Esophagus mucosa (tissue), 1 donor: ENCODE measurements at places on chromosomes 1 and 21.

- no peak for ATAC-seq
Observed at GRCh38 chr1:10787286-10787685, 9.2 kb downstream of the CASZ1 start.

GRCh38 chr1:61591351-61591750, 133.6 kb downstream of the TM2D1 start:
- ATAC-seq: no peak

DNA sequence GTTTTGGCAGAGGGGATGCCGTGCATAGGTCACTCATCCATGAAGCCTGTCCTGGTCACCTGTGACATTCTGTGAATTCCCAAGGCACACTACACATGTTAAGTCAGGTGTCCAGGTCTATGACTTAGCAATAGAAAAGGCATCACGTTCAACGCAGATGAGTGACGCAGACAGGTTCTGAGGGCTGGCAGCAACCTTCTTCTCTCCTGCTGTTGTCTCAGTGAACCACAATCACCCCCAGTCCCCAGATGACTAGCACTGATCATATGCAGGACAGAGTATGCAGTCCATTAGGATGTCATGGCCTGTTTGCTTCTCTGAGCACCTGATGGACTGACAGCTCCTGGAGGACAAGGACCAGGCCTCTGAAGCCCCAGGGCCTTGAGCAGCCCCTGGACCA, 157.8 kb upstream of the KAZN start:
- ATAC-seq: no peak

- ATAC-seq: no peak
Observed at GRCh38 chr1:61221642-61222041, 139.3 kb downstream of the NFIA start.

GRCh38 chr1:64231153-64231552, 27.7 kb downstream of the UBE2U start:
- peak; percentile 36 for ATAC-seq

DNA sequence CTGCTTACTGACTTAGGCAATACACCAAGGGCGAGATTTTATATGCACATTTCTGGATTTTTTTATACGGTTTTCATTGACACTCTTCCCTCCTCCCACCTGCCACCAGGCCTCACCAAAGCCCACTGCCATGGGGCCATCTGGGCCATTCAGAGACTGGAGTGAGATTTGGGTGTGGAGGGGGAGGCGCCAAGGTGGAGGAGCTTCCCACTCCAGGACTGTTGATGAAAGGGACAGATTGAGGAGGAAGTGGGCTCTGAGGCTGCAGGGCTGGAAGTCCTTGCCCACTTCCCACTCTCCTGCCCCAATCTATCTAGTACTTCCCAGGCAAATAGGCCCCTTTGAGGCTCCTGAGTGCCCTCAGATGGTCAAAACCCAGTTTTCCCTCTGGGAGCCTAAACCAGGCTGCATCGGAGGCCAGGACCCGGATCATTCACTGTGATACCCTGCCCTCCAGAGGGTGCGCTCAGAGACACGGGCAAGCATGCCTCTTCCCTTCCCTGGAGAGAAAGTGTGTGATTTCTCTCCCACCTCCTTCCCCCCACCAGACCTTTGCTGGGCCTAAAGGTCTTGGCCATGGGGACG, 57.9 kb downstream of the LACTBL1 start:
- ATAC-seq: no peak

- ATAC-seq: no peak
Observed at GRCh38 chr1:56387071-56387740, 192.2 kb downstream of the PLPP3 start.

GRCh38 chr1:20308569-20308968, 17.9 kb downstream of the VWA5B1 start:
- ATAC-seq: no peak

GRCh38 chr1:163999131-163999530, 559.9 kb upstream of the PBX1 start:
- no peak for ATAC-seq

- no peak for ATAC-seq
Observed at GRCh38 chr1:213070406-213070805, 19.4 kb downstream of the RPS6KC1 start.

- ATAC-seq: no peak
Observed at GRCh38 chr1:159179906-159180305, 8.5 kb downstream of the CADM3 start.

DNA sequence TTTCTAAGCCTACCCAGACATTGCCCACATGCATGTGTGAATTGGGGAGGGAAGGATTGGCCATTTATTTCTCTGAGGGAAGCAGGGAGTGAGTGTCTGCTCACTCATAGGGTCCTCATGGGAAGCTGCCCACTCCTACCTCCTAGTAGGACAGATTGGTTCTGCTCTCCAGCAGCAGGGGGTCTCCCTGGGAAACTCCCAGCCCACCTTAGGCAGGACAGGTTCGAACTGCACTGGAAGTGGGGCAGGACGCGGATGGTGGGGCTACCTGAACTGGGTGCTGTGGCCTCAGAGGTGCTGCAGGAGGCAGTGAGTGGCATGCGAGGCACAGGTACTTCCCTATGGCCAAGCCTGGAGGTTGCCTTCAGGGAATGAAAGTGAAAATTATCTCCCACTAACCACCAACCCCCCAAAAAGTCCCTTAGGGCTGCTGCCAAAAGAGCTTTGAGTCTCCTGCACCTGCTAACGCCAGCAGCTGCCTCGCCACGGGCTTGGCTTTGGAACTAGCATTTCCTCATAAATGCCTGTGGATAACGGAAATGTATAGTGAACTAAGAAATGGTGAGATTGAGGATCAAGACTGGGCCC, 157.0 kb upstream of the COA6 start:
- ATAC-seq: no peak

GRCh38 chr21:14414932-14415508, 32.1 kb upstream of the HSPA13 start:
- no peak for ATAC-seq

DNA sequence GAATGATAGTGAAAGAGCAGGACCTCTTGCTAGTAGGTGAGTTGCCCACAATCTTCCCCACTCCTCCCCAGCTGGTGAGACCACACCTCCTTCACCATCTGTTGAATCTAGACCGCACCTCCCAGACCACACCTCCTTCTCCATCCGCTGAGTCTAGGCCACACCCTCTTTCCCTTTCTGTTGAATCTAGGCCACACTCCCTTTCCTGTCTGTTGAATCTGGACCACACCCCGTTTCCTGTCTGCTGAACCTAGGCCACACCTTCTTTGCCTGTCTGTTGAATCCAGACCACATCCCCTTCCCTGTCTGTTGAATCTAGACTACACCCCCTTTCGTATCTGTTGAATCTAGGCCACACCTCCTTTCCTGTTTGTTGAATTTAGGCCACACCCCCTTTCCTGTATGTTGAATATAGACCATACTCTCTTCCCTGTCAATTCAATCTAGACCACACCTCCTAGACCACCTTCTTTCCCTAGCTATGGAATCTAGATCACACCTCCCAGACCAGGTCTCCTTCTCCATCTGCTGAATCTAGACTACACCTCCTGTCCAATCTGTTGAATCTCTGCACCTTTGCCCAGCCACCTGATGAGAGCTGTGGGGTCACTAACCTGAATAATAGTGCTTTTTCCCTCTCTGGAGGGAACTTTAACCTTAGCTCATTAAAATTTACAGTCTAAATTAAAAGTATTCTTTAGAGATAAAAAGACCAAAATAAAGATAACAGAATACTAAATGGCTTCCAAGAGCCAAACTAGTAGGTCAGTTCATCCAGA, 116.3 kb downstream of the DAB1 start:
- ATAC-seq: peak; percentile 62

DNA sequence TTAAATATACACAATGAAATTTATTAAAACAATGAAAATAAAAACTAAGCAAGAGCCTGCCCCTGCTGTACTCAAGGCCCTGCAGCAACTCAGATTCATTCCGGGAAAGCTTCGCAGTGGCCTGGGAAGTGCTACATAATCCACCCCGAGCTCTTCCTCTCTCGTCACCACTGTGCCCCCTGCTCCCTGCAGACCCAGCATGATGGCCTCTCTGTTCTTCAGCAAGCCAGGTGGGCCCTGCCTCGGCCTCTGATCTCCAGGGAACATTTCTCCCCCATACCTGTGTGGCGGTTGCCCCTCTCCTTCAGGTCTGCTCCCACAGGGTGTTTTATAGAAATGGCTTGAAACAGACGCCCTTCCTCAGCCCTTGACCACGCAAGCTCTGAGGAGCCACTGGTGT, 10.6 kb downstream of the RNF187 start:
- ATAC-seq: no peak

DNA sequence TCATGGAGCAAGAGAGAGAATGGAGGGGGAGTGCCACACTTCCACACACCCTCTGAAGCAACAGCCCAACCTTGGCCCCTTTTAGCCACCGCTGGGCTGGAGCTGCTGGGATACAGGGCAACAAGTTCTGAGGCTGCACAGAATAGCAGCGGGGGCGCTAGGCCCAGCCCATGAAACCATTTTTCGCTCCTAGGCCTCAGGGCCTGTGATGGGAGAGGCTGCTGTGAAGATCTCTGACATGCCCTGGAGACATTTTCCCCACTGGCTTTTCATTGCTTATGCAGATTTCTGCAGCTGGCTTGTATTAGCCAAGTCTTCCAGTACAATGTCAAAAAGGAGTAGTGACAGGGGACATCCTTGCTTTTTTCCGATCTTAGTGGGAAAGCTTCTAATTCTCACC, 202.3 kb upstream of the B3GALT2 start:
- ATAC-seq: no peak

DNA sequence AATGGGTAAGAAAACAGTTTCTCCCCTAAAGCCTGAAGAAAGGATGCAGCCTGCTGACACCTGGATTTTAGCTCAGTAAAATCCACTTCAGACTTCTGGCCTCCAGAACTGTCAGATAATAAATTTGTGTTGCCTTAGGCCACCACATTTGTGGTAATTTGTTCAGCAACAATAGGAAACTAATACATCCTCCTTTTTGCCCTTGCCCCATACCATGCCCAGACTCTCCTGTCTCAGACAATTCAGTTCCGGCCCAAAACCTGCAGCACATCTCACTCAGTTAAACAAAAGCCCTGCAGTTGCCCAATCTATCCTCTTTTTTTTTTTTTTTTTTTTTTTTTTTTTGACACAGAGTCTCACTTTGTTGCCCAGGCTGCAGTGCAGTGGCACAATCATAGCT, 25.8 kb downstream of the SMIM12 start:
- no peak for ATAC-seq

DNA sequence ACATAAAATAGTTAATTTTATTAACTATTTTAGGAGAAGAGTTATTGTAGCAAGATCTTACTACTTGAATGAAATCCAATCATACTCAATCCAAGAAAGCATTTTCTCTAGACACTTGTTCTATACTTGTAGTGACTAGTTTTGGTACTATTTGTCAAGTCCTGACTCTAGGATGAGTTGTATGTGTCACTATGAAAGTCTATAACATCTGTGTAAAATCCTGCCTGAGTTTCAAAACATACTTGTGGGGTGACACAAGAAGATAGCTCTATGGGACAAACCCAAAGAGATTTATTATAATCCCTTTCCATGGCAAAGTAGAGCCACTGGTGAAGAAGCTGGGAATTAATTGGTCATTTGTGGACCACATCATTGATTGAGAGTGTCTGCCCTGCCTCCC, 1042.2 kb upstream of the ADGRL4 start:
- ATAC-seq: no peak

DNA sequence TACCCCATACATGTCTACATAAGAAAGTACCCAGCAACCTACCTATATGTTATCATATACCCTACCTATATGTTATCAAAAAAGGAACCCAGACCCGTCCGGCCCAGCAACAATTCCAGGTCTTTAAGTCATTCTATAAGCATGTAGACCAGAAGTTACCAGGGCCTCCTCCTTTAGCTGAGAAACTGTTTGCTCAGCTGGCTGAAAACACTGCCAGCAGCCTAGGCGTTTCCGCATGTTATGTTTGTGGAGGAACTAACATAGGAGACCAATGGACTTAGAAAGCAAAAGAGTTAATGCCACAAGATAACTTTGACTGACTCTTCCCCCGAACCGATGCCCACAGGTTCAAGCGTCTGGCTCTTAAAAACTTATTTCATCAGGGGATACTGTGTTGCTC, 7.1 kb upstream of the ZNF678 start:
- no peak for ATAC-seq

DNA sequence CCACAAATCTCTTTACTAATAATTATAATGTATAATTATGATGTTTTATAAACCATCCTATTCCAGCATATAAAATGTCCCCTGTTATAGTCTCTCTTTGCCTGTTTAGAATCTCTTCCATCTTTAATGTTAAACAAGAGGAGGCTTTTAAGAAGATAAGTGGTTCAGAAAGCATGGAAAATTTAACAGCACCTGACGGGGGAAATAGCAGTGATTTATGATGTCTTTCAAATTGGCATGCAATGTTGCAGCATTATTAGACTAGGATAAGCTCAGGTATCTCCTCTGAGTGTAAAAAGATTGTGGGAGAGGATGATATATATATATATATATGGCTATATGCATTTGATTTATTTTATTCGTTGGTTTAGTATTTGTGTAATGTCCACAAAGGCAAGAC, 24.4 kb downstream of the GIPC2 start:
- ATAC-seq: no peak

GRCh38 chr1:201762381-201762780, 66.6 kb upstream of the IPO9 start:
- ATAC-seq: no peak

DNA sequence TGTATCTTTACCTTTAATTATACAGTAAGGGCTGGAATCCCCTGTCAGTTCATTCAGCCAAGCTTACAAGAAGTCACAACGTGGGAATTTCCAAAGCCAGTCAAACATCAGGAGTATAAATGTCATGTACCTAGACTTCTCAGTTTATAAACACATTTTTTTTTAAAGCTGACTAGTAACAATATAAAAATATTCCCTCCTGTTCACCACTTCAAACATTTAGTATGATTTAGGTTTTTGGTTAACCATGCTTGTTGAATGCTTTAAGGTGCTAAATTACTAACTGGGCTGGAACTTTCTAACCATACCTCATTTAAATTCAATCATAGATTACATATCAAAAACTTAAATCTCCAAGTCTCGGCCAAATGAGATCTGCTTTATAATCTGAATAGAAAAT, 44.0 kb downstream of the JAK1 start:
- ATAC-seq: no peak

DNA sequence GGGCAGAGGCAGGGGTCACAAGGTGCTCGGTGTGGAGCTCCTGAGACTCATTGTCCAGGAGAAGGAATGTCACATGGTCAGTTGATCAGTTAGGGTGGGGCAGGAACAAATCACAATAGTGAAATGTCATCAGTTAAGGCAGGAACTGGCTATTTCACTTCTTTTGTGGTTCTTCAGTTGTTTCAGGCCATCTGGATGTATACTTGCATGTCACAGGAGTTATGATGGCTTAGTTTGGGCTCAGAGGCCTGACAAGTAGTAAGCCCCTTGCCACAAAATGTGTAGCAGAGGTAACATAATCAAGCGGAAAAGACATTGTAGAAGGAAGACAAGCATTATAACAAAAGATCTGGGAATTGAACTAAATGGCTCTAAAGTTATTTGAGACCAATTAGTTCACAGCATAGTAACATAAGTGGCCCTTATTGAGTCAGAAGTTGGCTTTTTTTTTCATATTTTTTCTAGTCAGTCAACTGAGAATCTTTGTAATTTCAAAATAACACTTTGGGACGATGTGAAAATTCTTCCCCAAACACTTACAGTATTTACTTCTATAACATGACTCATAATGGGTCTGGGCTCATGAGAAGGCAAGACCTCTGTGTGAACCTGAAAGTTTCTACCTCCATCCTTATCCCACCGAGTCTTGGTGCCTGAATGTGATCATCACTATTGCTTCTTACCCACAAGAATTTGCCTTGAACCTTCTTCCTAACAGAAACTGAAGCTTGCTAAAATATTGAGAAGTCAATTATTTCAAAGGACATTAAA, 137.0 kb upstream of the DPT start:
- ATAC-seq: no peak
